ENCODE measurements at places on chromosomes 7 and 10.
A peak's percentile ranks its signal among the peaks of the same experiment; 100 is the strongest.

DNA sequence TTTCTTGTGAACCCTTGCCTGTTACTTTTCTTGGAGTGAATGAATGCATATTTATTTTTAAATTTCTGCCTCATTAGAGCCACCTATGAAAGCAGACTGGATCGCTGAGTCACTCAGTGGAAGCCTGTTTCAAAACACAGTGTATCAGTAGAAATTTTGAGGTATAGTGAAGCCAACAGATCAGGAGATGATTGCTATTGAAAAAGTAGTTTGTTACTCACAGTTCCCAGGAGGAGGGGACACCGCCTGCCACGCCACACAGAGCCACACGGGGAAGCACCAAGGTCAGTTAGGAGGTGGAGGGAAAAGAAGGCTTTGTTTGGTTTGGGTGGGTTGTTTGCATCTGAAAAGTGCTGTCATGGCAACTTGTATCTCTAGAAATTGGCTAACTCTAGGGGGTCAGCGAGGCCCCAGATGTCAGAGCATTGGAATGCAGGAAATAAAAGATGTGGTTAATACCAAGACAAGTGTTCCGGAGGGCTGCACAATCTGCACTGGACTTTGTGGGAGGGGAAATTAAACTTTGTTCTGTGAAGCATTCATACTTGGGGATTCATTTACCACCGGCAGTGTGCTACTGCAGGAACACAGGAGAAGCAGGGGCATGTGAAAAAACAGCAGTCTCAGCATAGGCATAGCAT lies 106.4 kb upstream of the SDK1 start:
- DNase-seq, result peak; percentile 7
- no peak overlapping the region for H3K4me3 ChIP-seq
- H3K27me3 ChIP-seq, result peaks cover 4% of the 10 kb centered on the region
- no peaks in the 10 kb centered on the region for H3K36me3 ChIP-seq
- H3K27ac ChIP-seq, result no peak overlapping the region
- H3K4me1 ChIP-seq, result no peaks in the 10 kb centered on the region

DNA sequence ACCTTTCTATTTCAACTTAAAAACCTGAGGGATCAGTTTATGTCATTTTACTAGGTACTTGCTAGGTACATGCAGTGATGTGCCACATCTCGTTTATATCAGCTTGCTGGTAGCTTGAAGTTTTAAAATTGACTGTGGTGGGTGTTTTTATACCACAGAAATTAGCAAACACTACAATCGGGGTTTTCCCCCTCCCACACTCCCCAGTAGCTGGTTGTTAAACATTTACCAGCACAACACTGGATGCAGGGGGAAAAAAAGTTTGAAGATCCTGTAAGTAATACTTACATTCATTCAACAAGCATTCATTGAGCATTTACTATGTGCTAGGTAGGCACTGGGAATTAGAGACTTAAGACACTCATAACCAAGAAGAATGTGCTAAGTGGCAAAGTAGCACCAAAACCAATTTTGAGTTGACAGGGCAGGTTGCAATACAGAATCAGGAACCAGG lies 32.6 kb downstream of the USP6NL start:
- DNase-seq, result peak; percentile 84
- H3K36me3 ChIP-seq, result no peaks in the 10 kb centered on the region
- no peak overlapping the region for H3K4me3 ChIP-seq
- no peaks in the 10 kb centered on the region for H3K27me3 ChIP-seq

GRCh38 chr7:121151774-121152221 lies 163.3 kb downstream of the CPED1 start:
- no peaks in the 10 kb centered on the region for H3K36me3 ChIP-seq
- H3K4me1 ChIP-seq, result no peaks in the 10 kb centered on the region
- no peak overlapping the region for H3K27ac ChIP-seq
- H3K27me3 ChIP-seq, result peaks cover 6% of the 10 kb centered on the region

DNA sequence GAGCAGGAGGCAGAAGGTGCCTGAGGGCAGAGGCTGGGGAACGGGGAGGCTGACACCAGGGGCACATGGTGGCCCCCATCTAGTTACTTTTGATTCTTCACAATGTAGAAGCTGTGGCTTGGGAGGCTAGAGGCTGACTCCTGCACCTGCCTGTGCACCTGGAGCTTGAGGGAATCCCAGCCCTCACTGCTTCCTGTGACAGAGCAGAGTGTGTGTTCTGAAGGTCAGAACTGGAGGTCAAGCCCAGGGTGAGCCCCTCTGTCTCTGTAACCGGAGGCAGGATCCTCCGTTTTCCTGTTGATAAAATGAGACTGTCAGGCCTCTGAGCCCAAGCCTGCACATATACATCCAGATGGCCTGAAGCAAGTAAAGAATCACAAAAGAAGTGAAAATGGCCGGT lies 124.8 kb downstream of the ACTR3B start:
- no peak overlapping the region for H3K4me3 ChIP-seq
- H3K4me1 ChIP-seq, result no peaks in the 10 kb centered on the region
- no peaks in the 10 kb centered on the region for H3K27me3 ChIP-seq
- no peak for DNase-seq
- H3K27ac ChIP-seq, result no peak overlapping the region
- H3K36me3 ChIP-seq, result peaks cover 12% of the 10 kb centered on the region

DNA sequence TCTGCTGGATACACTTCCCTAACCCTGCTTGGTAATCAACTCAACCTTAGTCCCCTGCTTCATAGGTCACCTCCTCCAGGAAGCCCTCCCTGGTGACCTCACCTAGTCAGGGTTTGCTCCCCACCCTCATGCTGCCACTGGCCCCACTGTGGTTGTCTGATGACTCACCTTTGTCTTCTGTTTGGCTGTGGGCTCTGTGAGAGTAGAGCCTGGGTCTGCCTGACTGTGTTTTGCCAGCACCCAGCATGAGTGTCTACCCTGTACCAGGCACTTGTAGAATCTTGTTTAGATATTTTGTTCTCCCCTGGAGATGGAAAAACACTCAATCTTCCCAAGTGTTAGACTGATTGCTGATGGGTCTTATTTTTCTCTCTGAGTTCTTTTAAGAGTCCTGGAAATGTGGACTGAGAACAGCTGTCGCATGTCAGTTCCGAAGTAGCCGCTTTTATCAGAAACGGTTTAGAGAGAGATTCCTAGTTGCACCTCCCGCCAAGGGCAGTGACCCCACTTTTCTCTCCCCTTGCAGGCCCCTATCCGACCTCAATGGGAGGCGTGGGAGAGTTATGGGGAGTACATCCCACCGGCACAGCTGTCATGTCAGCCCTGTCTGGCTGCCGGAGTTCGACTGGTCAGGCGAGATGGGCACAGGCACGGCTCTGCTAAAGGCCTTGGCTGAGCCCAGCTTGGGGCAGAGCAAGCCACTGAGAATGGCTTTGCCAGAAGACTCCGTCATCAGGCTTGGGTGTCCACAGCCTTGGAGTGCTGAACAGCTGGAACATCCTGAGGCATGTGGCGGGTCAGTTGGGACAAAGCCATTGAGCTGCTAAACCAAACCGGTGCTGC lies 134.3 kb downstream of the GRK5 start:
- no peak overlapping the region for H3K4me3 ChIP-seq
- peak; percentile 68 for DNase-seq
- H3K4me1 ChIP-seq, result peaks cover 30% of the 10 kb centered on the region

DNA sequence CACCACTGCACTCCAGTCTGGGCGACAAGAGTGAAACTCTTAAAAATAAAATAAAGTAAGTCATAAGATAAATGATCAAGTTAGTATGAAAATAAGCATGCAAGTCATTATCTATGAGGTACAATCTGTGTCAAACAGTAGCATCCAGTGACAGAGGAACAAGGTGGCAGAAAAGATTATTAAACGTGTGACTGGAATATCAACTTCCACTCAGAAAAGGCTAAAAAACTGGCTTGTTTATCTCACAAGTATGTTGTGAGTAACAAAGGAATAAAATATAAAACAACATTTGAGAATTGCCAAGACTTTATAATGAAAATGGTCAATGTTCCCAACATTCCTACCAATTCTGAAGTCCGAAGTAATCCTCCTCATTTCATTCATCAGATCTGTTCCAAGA lies 30.3 kb downstream of the ITGB1 start:
- H3K27me3 ChIP-seq, result no peaks in the 10 kb centered on the region
- peaks cover 1% of the 10 kb centered on the region for H3K4me1 ChIP-seq
- DNase-seq, result no peak
- no peak overlapping the region for H3K27ac ChIP-seq
- H3K36me3 ChIP-seq, result peaks cover 31% of the 10 kb centered on the region
- no peak overlapping the region for H3K4me3 ChIP-seq

- H3K4me3 ChIP-seq, result no peak overlapping the region
- no peak for DNase-seq
- no peaks in the 10 kb centered on the region for H3K27me3 ChIP-seq
- H3K27ac ChIP-seq, result no peak overlapping the region
These were observed 33.0 kb downstream of the TPST1 start for GRCh38 chr7:66237906-66238772.

All from activated naive CD4-positive, alpha-beta T cell treated with anti-CD3 and anti-CD28 coated beads for 36 hours (primary cell).